ENCODE measurements at places on chromosomes 12 and 14.

DNA sequence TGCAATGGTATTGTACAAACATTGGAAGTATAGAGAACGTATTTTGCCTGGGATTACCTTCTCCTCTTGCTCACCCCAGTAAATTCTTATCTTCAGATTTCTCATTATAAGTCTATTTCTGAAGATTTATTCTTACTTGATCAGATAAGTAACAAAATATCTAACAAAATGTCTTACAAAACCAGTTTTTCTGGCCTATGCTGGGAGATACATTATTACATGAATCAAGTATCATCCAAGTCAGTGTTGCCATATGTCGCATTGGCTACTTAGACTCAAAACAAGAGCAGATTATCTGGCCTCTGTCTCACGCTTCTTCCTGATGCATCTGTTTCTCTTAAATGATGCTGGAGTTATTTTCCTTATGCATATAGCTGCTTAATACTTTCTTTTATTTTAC is 408.5 kb downstream of the CCER1 start:
- DNase-seq: no peak

DNA sequence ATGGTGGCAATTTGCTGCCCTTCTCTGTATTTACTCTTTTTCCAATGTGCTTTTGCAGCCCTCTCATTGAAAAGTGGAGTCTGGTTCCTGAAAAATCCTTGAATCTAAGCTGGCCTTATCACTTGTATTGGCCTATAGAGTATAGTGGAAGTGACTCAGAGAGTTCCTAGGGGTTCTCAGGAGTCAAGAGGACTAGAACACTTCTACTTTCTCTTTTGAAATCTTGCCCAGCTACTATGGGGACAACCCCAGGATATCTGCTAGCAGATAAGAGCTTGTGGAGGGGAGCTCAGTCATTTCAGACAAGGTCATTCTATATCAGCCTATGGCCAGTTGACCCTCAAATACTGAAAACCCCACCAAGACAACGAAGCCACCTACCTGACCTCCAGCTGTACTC is 26.7 kb upstream of the WSCD2 start:
- no peak for DNase-seq

GRCh38 chr12:64993461-64993860 is 127.6 kb downstream of the WIF1 start:
- peak; percentile 22 for DNase-seq

- no peak for DNase-seq
Observed at GRCh38 chr12:128510511-128510910, 243.5 kb downstream of the TMEM132C start.

GRCh38 chr12:76680940-76681339 is 83.0 kb upstream of the ZDHHC17 start:
- peak; percentile 48 for DNase-seq

- no peak for DNase-seq
Observed at GRCh38 chr12:106704081-106704480, 70.4 kb upstream of the RIC8B start.

DNA sequence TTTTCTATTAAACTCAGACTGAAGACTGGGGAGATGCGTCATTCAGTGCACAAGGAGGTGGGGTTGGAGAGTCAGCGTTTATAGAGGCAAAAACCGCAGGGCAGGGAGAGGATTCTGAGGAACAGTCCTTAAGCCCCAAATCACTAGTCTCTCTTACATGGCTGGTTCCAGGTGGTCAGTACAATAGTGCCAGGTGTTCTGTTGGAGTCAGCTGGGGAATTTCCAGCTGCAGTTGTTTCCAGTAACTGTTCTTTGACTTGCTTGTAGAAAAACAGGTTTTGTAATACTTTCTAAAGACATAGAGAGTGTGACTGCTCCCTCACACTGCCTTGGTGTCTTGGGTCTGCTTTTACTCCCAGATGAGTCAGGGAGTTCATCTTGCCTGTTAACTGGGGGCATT is 192.2 kb downstream of the TMTC3 start:
- no peak for DNase-seq
